GM23338 (cell line): ENCODE measurements at places on chromosomes 7 and 10. TPM values are rescaled to one million over a fixed set of nuclear protein-coding genes. Genes with fewer than 3 reads are reported as not detected.

GRCh38 chr7:27952456-27953285 is 212.7 kb downstream of the TAX1BP1 start:
- H3K4me1 ChIP-seq, result no peaks in the 10 kb centered on the region
- no peaks in the 10 kb centered on the region for H3K27me3 ChIP-seq
- no peaks in the 10 kb centered on the region for H3K36me3 ChIP-seq
- DNase-seq, result no peak
- no peak overlapping the region for H3K4me3 ChIP-seq

GRCh38 chr7:76121044-76121443 is 73.1 kb downstream of the MDH2 start:
- H3K36me3 ChIP-seq, result no peaks in the 10 kb centered on the region
- H3K4me1 ChIP-seq, result no peaks in the 10 kb centered on the region
- H3K4me3 ChIP-seq, result no peak overlapping the region
- no peak for DNase-seq
- H3K27me3 ChIP-seq, result no peaks in the 10 kb centered on the region
- no peak overlapping the region for H3K27ac ChIP-seq

OR6B1 gene
- total RNA-seq, result not detected in 2 replicates

DNA sequence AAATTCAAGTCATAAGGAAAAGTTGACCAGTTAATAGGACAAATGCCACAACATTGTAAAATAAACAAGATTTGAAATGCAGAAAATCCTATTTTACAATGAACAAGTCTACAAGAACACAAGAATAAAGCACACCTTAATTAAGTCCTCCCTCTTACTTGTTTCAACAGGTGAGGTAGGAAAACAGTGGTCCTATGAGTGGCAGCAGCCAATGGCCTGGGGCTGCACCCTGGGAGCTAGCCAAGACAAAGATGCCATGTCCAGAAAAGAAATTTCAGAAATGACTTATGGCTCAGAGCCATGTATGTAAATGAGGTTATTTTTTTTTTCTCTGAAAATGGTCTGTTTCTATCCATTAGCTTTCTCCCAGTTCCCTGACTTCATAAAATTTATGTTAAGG is 14.3 kb downstream of the KLLN start:
- no peak overlapping the region for H3K27ac ChIP-seq
- DNase-seq, result no peak
- H3K27me3 ChIP-seq, result no peaks in the 10 kb centered on the region
- H3K36me3 ChIP-seq, result no peaks in the 10 kb centered on the region
- H3K4me1 ChIP-seq, result 0 out of 2 replicates have a peak, but pooled peaks cover 12% of the 10 kb centered on the region

CYP26C1 gene
- total RNA-seq, result 0.24 TPM in 1 of 2 replicates, not detected in the other

GRCh38 chr7:20233362-20233761 is 16.2 kb upstream of the MACC1 start:
- DNase-seq, result no peak
- H3K27ac ChIP-seq, result no peak overlapping the region
- H3K4me1 ChIP-seq, result peaks cover 5% of the 10 kb centered on the region; the same call in 1 of the 2 replicates
- no peaks in the 10 kb centered on the region for H3K36me3 ChIP-seq

KIAA1217 gene
- 9.1 and 17.7 TPM in 2 replicates for total RNA-seq

DNA sequence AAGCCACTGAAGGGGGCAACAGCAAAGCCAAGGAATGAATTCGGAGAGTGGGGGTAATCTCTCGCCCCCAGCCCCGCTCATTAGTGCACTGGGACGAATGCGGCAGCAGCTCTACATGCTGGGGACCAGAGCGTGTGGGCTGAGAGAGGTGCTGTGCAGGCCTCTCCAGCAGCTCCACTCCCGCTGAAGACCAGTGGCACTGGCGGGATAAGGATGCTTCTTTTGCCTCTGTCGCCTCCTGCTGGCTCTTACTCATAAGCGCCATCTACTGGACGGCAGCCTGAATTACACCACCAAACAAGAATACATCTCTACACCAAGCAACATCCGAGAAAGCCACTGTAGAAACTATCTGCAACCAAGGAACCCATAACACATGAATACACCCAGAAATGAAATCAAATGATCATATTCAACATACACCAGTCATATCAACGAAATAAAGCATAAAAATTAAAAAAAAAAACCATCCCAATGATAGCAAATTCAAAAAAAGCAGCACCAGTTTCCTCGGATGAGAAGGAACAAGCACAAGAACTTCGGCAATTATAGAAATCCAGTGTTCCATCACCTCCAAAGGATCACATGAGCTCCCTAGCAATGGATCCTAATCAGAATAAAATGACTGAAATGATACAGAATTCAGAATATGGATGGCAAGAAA is 79.0 kb upstream of the TMEM168 start:
- H3K27ac ChIP-seq, result no peak overlapping the region
- no peaks in the 10 kb centered on the region for H3K27me3 ChIP-seq
- DNase-seq, result peak; percentile 83
- H3K4me3 ChIP-seq, result no peak overlapping the region

GPC2 gene
- 48.8 and 53.6 TPM in 2 replicates for total RNA-seq

- H3K27ac ChIP-seq, result no peak overlapping the region
- H3K4me1 ChIP-seq, result no peaks in the 10 kb centered on the region
- H3K36me3 ChIP-seq, result no peaks in the 10 kb centered on the region
Observed at GRCh38 chr10:120495226-120496009, 38.4 kb downstream of the PLPP4 start.

CFAP43 gene
- total RNA-seq, result 0.24 and 0.47 TPM in 2 replicates

LFNG gene
- 24.5 and 35.4 TPM in 2 replicates for total RNA-seq

DNA sequence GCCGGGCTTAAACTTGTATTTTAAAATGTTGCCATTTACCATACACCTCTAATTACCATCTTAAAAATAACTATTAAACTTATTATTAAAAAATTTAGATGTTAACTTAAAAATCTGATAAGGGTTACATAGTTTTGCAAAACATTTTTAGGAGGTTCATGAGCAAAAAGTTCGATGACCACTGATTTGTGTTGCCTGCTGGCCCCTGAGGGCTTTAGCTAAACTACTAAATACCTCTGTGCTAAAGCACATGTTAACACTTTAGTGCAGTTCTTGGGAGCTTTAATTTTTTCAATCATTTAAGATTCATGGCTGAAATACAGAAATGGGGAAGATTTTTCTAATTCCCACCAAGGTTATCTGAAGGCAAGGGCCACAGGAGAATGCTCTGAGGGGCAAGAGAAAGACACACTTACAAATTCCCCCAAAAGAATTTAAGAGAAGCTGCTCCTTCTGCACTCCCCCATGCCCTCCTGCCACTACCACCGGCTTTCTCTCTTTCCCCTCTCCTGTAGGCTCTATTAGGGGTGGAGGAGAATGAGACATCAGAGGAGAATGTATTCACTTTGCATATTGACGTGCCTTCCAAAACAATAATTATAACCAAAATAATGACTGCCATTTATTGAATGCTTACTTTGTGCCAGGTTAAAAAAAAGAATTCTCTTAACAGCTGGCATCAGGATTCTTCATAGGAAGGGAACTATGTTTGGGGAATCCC is 106.2 kb downstream of the RTKN2 start:
- no peak for DNase-seq
- no peak overlapping the region for H3K4me3 ChIP-seq
- no peaks in the 10 kb centered on the region for H3K36me3 ChIP-seq
- H3K27me3 ChIP-seq, result no peaks in the 10 kb centered on the region
- H3K4me1 ChIP-seq, result 0 out of 2 replicates have a peak, but pooled peaks cover 6% of the 10 kb centered on the region

DNA sequence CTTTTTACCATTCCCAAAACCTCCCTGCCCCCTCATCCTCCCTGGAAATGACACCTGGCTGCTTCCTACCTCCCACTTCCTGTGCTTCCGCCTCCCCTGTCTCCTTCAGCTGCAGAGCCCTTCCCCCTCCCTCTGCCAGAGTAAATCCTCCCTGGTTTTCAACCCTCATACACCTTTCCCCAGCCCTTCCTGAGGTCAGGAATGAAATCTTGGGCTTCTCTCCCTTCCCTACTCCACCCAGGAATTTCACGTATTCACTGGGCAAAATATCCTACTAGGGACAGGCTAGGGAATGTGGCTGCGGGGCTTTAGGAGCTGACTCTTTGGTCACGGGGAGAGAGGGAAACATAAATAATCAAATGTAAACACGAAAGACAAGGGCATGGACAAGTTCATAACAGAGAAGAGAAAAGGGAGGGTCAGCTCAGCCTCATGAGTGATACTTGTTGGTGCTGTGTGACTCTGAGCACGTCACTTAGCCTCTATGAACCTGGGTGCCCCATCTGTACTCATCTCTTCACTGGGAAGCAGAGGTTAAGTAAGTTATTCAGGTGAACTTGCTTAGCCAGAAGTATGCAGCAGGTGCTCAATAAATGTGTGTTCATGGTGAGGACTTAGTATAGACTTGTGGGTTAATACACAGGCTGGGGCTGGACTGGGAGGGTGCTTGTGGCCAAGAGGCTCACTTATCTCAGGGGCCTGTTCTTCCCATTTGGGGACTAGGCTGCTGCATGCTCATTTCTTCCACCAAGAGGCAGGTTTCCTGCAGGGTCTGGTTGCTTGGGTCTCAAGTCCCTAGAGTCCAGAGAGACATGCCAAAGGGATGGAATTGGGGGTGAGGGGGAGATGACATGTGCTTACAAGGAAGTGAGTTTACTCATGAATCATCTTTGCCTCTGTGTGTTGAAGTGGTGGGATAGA is 10.0 kb upstream of the DUSP5 start:
- H3K27me3 ChIP-seq, result no peaks in the 10 kb centered on the region
- peaks cover 42% of the 10 kb centered on the region for H3K4me1 ChIP-seq
- peak overlapping the region; percentile 20 for H3K4me3 ChIP-seq
- DNase-seq, result peak; percentile 81
- no peaks in the 10 kb centered on the region for H3K36me3 ChIP-seq

DNA sequence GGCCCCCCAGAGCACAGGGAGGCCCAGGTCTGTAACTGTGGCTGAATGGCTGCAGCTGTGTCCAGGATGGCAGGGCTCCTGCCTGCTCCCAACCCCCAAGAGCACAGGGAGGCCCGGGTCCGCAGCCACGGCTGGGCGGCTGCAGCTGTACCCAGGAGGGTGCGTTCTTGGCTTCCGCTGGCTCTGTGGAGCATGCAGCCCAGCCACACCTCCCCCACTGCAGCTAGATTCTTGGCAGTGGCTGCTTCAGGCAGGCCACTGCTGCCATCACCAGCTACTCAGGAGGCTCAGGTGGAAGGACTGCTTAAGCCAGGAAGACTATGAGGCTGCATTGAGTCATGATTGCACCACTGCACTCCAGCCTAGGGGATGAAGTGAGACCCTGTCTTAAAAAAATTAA is 27.9 kb downstream of the C7orf25 start:
- H3K4me3 ChIP-seq, result no peak overlapping the region
- H3K36me3 ChIP-seq, result no peaks in the 10 kb centered on the region
- peak; percentile 31 for DNase-seq
- H3K4me1 ChIP-seq, result peaks cover 22% of the 10 kb centered on the region
- H3K27me3 ChIP-seq, result no peaks in the 10 kb centered on the region

FAM107B gene
- 17.6 and 20.5 TPM in 2 replicates for total RNA-seq

DNA sequence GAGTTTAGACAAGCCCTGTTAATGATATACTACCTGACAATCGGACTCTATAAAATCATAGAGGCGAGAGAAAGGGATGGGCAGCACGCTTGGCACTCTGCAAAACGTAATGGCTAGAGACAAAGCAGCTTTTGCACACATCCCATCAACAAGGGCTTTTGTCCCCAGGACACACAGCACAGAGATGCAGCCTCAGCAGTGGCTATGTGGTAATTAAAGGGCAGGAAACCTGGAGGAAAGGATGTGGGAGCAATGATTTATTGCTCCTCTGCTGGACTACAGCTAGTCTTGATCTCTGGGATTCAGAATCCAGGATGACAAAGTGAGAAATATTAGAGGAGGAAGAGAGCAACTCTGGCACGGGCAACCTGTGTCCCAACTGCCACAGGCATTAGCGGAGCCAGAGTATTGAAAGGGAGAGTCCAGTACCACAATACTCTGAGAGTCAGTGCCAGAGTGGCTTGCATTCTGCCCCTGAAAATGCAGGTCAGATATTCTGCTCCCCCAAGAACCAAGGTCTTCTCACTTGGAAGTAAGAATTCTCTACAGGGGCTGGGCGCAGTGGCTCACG is 96.5 kb downstream of the ARMH3 start:
- no peaks in the 10 kb centered on the region for H3K27me3 ChIP-seq
- no peak for DNase-seq
- H3K27ac ChIP-seq, result no peak overlapping the region
- no peaks in the 10 kb centered on the region for H3K4me1 ChIP-seq
- H3K36me3 ChIP-seq, result no peaks in the 10 kb centered on the region

ZNF365 gene
- total RNA-seq, result 0.35 and 0.59 TPM in 2 replicates

GRCh38 chr7:132214452-132214851 is 361.8 kb downstream of the PLXNA4 start:
- peaks cover 10% of the 10 kb centered on the region; the same call in 1 of the 2 replicates for H3K4me1 ChIP-seq
- H3K4me3 ChIP-seq, result no peak overlapping the region
- H3K36me3 ChIP-seq, result no peaks in the 10 kb centered on the region
- H3K27me3 ChIP-seq, result no peaks in the 10 kb centered on the region
- H3K27ac ChIP-seq, result no peak overlapping the region
- no peak for DNase-seq

DNA sequence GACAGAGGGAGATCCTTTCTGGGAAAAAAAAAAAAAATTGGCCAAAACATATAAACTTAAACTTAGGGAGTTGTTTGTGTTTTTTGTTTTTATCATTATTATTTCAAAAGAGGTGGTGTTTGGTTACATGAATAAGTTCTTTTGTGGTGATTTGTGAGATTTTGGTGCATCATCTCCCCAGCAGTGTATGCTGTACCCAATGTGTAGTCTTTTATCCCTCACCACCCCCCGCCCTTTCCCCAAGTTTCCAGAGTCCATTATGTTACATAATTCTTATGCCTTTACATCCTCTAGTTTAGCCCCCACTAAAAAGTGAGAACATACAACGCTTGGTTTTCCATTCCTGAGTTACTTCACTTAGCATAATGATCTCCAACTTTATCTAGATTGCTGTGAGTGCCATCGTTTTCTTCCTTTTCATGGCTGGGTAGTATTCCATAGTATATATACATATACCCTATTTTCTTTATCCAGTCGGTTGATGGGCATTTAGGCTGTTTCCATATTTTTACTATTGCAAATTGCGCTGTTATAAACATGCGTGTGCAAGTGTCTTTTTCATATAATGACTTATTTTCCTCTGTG is 148.1 kb upstream of the ZNF92 start:
- no peaks in the 10 kb centered on the region for H3K4me1 ChIP-seq
- no peaks in the 10 kb centered on the region for H3K36me3 ChIP-seq
- H3K4me3 ChIP-seq, result no peak overlapping the region
- no peak for DNase-seq
- H3K27ac ChIP-seq, result no peak overlapping the region

DNA sequence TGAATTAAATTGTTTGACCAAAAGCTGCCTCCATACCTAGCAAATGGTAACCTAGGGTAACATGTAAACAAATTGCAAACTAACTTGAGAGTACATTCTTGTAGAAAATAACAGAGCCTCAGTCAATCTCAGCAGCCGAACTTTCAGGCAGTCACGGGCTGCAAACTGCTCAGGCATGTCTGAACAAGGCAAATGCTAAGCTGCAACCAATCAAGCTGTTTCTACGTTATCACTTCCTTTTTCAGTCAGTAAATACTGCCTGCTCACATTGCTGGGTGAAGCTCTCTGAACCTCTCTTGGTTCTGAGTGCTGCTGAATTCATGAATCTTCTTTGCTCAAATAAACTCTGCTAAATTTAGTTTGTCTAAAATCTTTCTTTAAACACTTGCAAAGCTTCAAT is 1212.4 kb downstream of the SORCS1 start:
- peak overlapping the region; percentile 11 for H3K27ac ChIP-seq
- H3K4me3 ChIP-seq, result no peak overlapping the region
- DNase-seq, result peak; percentile 77
- H3K36me3 ChIP-seq, result no peaks in the 10 kb centered on the region

CDNF gene
- 1.1 and 2.2 TPM in 2 replicates for total RNA-seq
